ENCODE measurements at places on chromosomes 7 and 10.

DNA sequence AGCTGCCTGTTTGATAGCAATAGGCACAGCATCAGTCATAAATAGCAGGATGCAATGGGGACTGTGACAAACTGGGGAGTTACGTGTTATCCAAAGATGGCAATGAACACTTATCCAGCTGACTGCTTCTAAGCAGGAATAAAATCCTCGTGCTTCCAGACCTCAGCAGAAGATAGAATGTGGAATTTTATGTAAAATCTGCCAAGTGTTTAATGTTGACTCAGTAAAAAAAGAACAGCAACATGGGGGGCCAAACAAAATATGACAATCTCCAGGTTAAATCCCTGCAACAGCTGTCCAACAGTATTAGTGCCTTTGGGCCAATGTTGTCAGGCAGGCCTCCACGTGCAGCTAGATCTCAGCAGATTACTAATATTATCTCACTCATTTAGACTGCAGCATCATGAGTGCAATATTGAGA lies 127.3 kb downstream of the SEMA3C start:
- DNase-seq = no peak

GRCh38 chr10:75664968-75665367 lies 233.5 kb downstream of the LRMDA start:
- no peak for DNase-seq

DNA sequence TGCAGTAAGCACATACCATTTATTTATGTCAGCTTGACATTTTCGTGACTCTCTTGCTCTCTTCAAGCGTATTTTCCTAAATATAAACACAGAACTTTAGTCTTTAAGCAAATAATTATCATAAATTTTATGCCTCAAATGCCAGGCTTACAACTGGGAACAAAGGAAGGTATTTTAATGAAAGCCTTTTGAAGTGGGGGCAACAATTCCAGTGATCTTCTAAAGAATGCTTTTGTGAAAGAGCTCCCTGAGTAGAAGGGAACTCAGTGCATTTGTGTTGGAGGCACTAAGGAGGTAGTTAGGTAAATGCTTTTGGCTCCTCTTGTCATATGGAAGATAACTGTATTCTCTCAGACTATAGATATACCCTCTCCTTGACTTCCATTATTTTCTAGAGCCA lies 104.9 kb downstream of the VPS50 start:
- no peak for DNase-seq

- no peak for DNase-seq
Measured at GRCh38 chr10:79023240-79024162, 45.3 kb upstream of the ZMIZ1 start.

DNA sequence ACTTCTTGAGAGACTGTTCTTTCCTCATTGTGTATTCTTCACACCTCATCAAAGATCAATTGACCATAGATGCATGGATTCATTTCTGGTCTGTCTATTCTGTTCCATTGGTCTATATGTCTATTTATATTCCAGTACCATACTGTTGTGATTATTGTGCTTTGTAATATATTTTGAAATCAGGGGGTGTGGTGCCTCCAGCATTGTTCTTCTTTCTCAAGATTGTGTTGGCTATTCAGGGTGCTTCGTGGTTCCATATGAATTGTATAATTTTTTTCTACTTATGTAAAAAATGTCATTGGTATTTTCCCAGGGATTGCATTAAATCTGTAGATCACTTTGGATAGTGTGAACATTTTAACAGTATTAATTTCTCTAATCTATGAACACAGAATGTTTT lies 106.5 kb downstream of the EPC1 start:
- no peak for DNase-seq

- DNase-seq = no peak
Measured at GRCh38 chr10:124145109-124145870, 51.9 kb upstream of the CHST15 start.

DNA sequence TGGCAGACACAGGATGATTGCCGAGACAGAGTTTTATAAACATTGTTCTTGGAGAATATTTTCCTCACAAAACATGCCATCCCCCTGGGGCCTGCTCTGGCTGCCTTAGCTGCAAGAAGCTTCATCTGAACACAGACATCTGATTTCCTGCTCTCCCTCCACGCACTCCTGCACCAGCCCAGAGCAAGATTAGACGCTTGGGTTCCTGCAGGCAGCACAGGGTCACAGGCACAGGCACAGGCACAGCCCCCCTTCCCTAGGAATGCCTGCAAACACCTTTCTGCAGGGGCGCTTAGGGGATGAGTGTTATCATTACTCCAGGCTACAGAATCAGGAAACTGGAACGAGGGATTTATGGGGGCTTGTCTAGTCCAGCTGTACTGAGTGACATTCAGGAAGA lies 450.3 kb downstream of the GRID1 start:
- no peak for DNase-seq

- no peak for DNase-seq
Measured at GRCh38 chr7:105811189-105811847, 65.1 kb downstream of the ATXN7L1 start.

DNA sequence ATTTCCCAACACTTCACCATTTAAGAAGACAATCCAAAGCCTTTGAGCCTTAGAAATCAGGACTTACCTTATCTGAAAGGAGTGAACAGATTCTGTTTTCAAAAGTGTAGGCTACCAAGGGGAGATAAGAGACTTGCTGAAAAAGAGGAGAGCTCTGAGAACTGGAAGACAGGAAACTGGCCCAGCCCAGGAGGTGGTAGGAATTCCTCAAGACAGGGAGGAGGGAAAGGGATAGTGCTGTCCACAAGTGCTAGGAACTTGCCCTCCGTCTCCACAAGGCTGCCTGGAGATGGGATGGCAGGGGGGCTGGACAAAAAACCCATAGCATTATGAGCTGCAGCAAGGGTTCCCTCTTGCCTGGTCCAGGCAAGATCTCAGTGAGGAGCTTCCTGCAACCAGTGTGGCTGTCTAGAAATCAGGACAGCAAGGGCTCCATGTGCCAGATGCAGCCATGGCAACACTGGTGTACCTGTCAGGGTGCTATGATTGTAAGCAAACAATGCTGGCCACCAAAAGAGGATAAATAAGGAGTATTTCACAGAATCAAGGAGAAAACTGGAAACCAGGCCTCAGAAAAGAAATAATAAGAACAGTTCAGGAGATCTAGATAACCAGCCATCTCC lies 22.7 kb upstream of the FRMD4A start:
- DNase-seq = no peak

DNA sequence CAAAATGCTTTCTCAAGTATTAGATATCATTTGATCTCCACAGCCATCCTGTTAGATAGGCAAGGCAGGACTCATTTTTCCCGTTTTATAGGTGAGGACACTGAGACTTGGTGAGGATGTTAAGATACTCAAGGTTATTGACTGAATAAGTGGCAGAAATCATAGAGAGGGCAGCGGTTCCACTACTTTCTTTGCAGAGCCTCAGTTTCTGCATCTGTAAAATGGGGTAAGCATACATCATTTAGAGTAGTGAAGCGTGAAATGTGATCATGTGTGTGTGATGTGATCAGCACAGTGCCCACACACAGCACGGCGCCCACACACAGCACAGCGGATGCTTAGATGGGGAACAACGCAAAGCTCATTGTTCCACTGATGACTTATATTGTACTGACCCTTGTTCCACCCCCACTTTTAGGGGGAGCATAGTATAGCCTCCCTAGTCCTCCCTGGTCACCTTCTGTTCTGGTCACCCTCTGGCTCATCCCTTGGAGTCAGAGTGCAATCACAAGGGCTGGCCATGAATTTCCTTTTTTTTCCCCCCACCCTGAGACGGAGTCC lies 10.5 kb downstream of the UBTD1 start:
- no peak for DNase-seq

- no peak for DNase-seq
Measured at GRCh38 chr7:99141841-99142726, 1.8 kb downstream of the SMURF1 start.

- DNase-seq = no peak
Measured at GRCh38 chr7:141992156-141992555, 3.5 kb upstream of the MGAM start.

GRCh38 chr7:128003167-128003566 lies 28.1 kb downstream of the LRRC4 start:
- DNase-seq = no peak

DNA sequence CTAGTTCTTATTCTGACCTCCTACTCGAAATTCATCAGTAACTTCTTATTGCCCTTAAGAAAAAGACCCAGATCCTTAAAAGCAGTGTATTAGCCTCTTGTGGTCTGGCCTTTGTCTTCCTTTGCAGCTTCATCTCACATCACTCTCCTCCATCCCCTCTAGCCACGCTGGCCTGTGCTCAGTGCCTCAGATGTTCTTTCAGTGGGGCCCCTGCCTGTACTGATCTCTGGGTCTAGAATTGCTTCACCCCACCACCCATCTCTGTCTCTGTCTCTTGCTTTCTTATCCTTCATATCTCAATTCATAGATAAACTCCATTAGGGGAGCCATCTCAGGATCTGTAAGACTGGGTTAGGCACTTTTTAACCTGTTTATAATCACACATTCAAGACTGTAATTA lies 1178.5 kb upstream of the C7orf33 start:
- DNase-seq = no peak

DNA sequence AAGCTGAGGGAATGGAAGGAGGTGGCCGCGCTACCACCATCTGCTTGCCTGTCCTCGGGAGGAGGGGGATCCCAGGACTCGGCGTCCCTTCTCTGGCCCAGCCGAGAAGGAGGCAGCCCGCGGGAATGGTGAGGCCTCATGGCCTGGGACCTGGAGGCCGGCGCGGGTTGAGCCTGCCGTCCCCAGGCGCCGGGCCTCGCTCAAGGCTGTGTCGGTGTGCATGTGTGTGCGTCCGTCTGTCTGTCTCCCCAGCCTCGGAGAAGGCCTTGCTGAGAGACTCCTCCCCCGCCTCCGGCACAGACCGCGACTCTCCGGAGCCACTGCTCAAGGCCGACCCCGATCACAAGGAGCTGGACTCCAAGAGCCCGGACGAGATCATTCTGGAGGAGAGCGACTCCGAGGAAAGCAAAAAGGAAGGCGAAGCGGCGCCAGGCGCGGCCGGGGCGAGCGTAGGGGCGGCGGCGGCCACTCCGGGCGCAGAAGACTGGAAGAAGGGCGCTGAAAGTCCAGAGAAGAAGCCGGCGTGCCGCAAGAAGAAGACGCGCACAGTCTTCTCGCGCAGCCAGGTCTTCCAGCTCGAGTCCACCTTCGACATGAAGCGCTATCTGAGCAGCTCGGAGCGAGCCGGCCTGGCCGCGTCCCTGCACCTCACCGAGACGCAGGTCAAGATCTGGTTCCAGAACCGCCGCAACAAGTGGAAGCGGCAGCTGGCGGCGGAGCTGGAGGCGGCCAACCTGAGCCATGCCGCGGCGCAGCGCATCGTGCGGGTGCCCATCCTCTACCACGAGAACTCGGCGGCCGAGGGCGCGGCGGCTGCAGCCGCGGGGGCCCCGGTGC lies 1.3 kb downstream of the HMX3 start:
- no peak for DNase-seq

All from cortex of kidney (tissue), 1 donor.